ENCODE measurements at places on chromosomes 1 and 21. TPM values are rescaled to one million over a fixed set of nuclear protein-coding genes. Genes with fewer than 3 reads are reported as not detected.

Gene GRHL3
- polyA plus RNA-seq: 4.6 TPM

Gene OR6N1
- polyA plus RNA-seq: not detected

GRCh38 chr1:205929496-205930194 lies 13.6 kb downstream of the SLC26A9 start:
- DNase-seq: no peak

GRCh38 chr1:22688466-22688865 lies 22.2 kb upstream of the EPHB2 start:
- DNase-seq: no peak

Data from left kidney (tissue), 8 donors.